ENCODE measurements at places on chromosomes 7 and 10. TPM values are rescaled to one million over a fixed set of nuclear protein-coding genes. Genes with fewer than 3 reads are reported as not detected.

Gene DDX21
- 50.4 TPM for polyA plus RNA-seq

Gene TMEM130
- 4.4 TPM for polyA plus RNA-seq

Gene UBTD1
- polyA plus RNA-seq = 11.3 TPM

Gene FAM25C
- polyA plus RNA-seq = not detected

Gene THNSL1
- 14.3 TPM for polyA plus RNA-seq

Gene PNLIPRP1
- polyA plus RNA-seq = 0.24 TPM

Gene FFAR4
- polyA plus RNA-seq = not detected

Gene BUB3
- polyA plus RNA-seq = 114 TPM

Gene TRIL
- 61.8 TPM for polyA plus RNA-seq

Gene ABCC2
- 13.8 TPM for polyA plus RNA-seq

Gene IGFBP1
- 0.40 TPM for polyA plus RNA-seq

Gene LIPF
- polyA plus RNA-seq = 0.35 TPM

Gene EGFR
- 32.0 TPM for polyA plus RNA-seq

Gene THSD7A
- polyA plus RNA-seq = 51.9 TPM

Gene ASB10
- polyA plus RNA-seq = not detected

Gene MEIG1
- 1.5 TPM for polyA plus RNA-seq

Gene UTF1
- polyA plus RNA-seq = 0.19 TPM

Gene PLPP4
- polyA plus RNA-seq = 4.9 TPM

Gene SPAG6
- 0.88 TPM for polyA plus RNA-seq

Gene KCNIP2
- polyA plus RNA-seq = 3.8 TPM

Gene CDNF
- polyA plus RNA-seq = 4.0 TPM

Gene FANK1
- 14.9 TPM for polyA plus RNA-seq

Gene SPOCK2
- 156 TPM for polyA plus RNA-seq

Gene SMC3
- 90.5 TPM for polyA plus RNA-seq

Gene FGL2
- 33.2 TPM for polyA plus RNA-seq

Gene NRCAM
- polyA plus RNA-seq = 20.4 TPM

Gene FOXI2
- 1.2 TPM for polyA plus RNA-seq

Gene CHPF2
- 28.4 TPM for polyA plus RNA-seq

Gene DGKB
- 2.3 TPM for polyA plus RNA-seq

Gene UNCX
- 13.5 TPM for polyA plus RNA-seq

Gene GTPBP10
- polyA plus RNA-seq = 27.0 TPM

Gene LIMK1
- 27.6 TPM for polyA plus RNA-seq

Gene RSPH10B2
- polyA plus RNA-seq = 1.5 TPM

Gene AKR1E2
- polyA plus RNA-seq = 11.4 TPM

Gene VWA2
- polyA plus RNA-seq = 2.8 TPM

Gene AMZ1
- 0.21 TPM for polyA plus RNA-seq

Gene GATAD1
- polyA plus RNA-seq = 26.3 TPM

Gene EXOC6
- 17.8 TPM for polyA plus RNA-seq

Gene GIMAP7
- polyA plus RNA-seq = 13.0 TPM

Gene CPA2
- polyA plus RNA-seq = 0.21 TPM

Gene ZNF503
- 66.8 TPM for polyA plus RNA-seq

Gene OGDHL
- 57.4 TPM for polyA plus RNA-seq

Gene TMEM26
- polyA plus RNA-seq = 6.9 TPM

Gene CFAP58
- polyA plus RNA-seq = 0.58 TPM

Gene METTL27
- 13.6 TPM for polyA plus RNA-seq
